CD4-positive, alpha-beta T cell (primary cell): ENCODE measurements at places on chromosomes 12 and 14. TPM values are rescaled to one million over a fixed set of nuclear protein-coding genes. Genes with fewer than 3 reads are reported as not detected.

Gene VWF
- total RNA-seq: not detected

Gene TCTN2
- 3.5 TPM for total RNA-seq

Gene TMEM233
- total RNA-seq: not detected

DNA sequence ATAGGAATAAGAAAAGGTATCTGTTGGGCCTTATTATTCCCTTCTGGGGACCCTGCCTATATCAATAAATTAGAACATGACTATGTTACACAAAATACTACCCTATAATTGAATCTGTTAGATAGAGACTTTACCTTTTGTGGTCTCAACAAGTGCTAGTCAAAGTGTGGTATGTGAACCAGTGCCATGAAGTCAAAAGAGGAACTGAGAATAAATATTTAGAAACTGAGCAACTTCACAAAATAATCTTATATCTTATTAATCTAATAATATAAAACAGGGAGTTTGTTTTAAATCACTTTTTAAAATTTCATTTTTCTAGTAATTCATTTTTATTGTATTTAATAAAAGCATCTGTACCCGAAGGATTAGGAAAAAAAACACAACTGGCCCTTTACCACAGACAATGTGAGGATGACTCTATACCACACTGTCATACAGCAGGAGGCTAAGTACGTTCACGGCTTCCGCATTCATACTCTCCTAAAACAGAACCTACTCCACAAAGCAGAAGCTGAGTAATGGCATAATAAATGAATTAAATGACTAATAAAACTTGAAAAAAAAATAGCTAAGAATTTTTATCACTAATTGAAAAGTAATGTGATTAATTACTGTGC lies 42.1 kb downstream of the SEC23A start:
- no peak for DNase-seq
